ENCODE measurements at places on chromosomes 7 and 10. TPM values are rescaled to one million over a fixed set of nuclear protein-coding genes. Genes with fewer than 3 reads are reported as not detected.

The MBLAC1 gene
- 1.4 TPM for total RNA-seq

The HMX2 gene
- total RNA-seq: not detected

The SLC26A4 gene
- 0.25 TPM for total RNA-seq

The LRRTM3 gene
- total RNA-seq: not detected

DNA sequence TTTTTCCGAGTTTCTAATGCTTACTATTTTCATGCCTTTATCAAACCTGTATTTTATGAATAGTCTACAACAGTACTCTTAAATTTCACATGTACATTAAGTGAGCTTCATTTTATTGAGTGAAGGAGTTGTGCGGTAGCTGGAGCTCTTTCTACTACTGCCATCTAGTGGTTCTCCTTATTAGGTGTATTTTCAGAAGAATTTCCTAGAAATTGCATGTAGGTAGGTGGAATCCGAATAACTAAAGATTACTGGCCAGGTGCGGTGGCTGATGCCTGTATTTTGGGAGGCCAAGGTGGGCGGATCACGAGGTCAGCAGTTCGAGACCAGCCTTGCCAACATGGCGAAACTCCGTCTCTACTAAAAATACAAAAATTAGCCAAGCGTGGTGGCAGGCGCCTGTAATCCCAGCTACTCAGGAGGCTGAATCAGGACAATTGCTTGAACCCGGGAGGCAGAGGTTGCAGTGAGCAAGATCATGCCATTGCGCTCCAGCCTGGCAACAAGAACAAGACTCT is 38.3 kb downstream of the LRRC72 start:
- no peaks in the 10 kb centered on the region for H3K4me1 ChIP-seq
- H3K4me3 ChIP-seq: no peak overlapping the region
- H3K27me3 ChIP-seq: no peaks in the 10 kb centered on the region

GRCh38 chr7:74572301-74572979 is 85.1 kb upstream of the GTF2I start:
- H3K4me3 ChIP-seq: no peak overlapping the region
- H3K4me1 ChIP-seq: peaks cover 6% of the 10 kb centered on the region
- DNase-seq: no peak
- no peaks in the 10 kb centered on the region for H3K36me3 ChIP-seq
- H3K27ac ChIP-seq: no peak overlapping the region
- H3K27me3 ChIP-seq: no peaks in the 10 kb centered on the region

DNA sequence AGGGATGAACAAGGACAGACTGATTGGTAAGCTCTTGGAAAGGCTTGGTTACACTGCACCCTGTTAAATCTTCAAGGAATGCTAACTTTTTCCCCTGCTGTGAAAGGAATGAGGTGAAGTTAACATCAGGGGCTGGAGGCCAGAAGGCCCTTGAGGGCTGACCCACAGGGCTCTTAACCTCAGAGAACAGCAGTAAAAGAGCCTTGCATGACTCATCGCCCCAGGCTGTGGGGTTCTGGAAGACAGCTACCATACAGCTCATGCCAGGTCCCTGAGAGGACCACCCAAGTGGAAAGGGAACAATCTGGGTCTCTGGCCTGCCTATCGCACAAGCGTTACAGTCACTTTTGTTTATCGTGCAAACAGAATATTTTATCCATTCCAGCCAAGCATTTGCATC is 54.4 kb downstream of the CYP2C9 start:
- no peaks in the 10 kb centered on the region for H3K4me1 ChIP-seq
- no peaks in the 10 kb centered on the region for H3K27me3 ChIP-seq
- peaks cover 16% of the 10 kb centered on the region for H3K36me3 ChIP-seq
- H3K27ac ChIP-seq: peak overlapping the region; percentile 97

DNA sequence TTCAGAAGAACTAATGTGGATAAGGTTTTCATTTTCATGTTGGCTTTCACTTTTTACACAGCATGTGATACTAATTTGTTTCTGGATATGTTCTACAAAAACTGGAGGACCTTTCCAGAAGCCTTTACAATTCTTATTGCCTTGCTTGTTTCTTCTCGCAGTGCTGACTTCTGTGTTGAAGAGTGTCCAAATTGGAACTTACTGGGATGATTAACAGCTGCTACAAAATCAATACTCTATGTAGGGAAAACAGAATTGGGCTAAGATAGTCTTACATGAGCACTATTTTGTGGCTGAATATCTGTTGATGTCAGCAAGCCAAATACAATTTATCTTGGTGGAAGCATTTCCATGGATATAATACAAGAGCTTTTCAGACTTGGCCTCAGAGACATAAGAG is 351.2 kb downstream of the DGKB start:
- no peaks in the 10 kb centered on the region for H3K27me3 ChIP-seq
- no peak overlapping the region for H3K4me3 ChIP-seq

DNA sequence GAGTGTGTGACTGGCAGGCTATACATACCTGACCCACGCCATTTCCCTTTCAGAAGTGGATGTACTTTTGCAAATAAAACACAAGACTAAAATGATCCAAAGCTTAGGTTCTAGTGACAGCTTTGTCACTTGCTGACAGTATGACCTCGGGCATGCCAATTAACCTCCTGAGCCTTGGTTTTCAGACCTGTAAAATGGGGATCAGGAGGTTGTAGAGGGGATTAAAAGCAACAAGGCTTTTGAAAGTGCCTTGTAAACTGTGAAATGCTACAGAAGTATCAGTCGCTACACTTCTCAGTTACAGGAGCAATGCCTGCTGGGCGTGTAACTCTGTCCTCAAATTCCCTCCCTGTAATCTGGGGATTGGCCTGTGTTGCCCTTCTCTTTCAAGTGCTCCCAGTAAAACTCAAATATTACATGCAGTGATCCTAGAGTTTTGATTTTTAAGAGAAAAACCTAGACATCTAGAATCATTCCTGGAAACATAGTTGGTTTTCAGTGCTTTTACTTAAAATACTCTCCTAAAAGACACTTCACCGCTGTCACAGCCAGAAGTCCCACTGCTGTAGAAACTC is 8.8 kb upstream of the GRB10 start:
- no peaks in the 10 kb centered on the region for H3K36me3 ChIP-seq
- H3K27ac ChIP-seq: peak overlapping the region; percentile 85
- H3K4me3 ChIP-seq: peak overlapping the region; percentile 92
- H3K4me1 ChIP-seq: peaks cover 51% of the 10 kb centered on the region

The PRF1 gene
- total RNA-seq: 2.8 TPM

DNA sequence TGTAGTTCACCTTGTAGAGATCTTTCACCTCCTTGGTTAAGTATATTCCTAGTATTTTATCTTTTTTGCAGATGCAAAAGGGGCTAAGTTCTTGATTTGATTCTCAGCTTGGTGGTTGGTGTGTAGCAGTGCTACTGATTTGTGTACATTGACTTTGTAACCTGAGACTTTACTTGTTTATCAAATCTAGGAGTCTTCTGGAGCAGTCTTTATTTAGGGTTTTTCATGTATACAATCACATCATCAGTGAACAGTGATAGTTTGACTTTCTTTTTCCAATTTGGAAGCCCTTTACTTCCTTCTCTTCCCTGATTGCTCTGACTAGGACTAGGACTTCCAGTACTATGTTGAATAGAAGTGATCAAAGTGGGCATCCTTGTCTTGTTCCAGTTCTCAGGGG is 33.8 kb downstream of the GPR22 start:
- H3K27ac ChIP-seq: no peak overlapping the region
- no peaks in the 10 kb centered on the region for H3K27me3 ChIP-seq
- H3K4me1 ChIP-seq: peaks cover 3% of the 10 kb centered on the region
- DNase-seq: no peak
- H3K36me3 ChIP-seq: no peaks in the 10 kb centered on the region
- no peak overlapping the region for H3K4me3 ChIP-seq

GRCh38 chr7:151289891-151290290 is 41.4 kb upstream of the SMARCD3 start:
- H3K4me3 ChIP-seq: no peak overlapping the region
- no peaks in the 10 kb centered on the region for H3K27me3 ChIP-seq
- H3K36me3 ChIP-seq: no peaks in the 10 kb centered on the region
- H3K4me1 ChIP-seq: no peaks in the 10 kb centered on the region
- H3K27ac ChIP-seq: no peak overlapping the region

The DHTKD1 gene
- 26.2 TPM for total RNA-seq

- no peaks in the 10 kb centered on the region for H3K4me1 ChIP-seq
- no peaks in the 10 kb centered on the region for H3K36me3 ChIP-seq
- no peak overlapping the region for H3K27ac ChIP-seq
- H3K4me3 ChIP-seq: no peak overlapping the region
- DNase-seq: no peak
- H3K27me3 ChIP-seq: no peaks in the 10 kb centered on the region
These were observed 47.2 kb downstream of the OSBPL3 start for GRCh38 chr7:24932815-24933214.

DNA sequence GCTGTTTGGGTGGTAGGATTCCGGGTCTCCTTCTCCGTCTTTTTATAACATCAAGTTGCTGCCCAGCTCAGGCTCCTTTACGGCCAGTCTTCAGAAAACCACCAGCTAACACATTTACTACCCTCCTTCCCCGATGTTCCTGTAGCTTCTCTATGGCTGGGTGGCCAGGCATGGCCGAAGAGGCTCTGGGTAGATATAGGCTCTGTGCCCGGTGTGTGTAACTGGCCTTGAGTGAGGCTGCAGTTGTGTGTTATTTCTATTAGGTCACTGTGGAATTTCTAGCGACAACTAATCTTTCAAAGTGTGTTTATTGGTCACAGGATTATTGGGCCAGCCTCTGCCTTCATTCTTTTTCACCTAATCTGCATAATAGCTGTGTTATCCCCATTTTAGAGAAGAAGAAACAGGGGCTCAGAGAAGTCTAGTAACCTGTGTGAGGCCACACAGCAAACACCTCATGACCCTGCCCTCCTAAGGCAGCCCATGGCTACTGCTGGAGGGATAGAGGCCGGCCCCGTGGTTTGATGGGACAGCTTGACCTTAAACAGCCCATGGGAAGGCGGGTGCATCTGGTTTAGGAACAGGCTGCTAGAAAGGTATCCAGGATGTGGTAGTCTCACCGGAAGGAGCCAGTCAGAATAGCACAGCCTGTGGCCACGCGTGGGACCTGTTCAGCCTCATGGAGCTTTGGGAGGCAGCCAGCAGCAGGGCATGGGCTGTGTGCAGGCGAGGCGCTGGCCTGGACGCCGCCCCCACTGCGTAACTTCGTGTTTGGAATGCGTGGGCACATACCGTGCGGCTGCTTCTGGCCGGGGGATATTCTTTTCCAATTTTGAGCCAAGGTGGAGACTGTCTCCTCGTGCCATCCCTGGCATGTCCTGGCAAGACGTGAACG is 29.7 kb downstream of the HTRA1 start:
- peaks cover 4% of the 10 kb centered on the region for H3K36me3 ChIP-seq
- no peak overlapping the region for H3K4me3 ChIP-seq
- DNase-seq: no peak

The EGR2 gene
- total RNA-seq: 0.17 TPM

The VWA2 gene
- 0.25 TPM for total RNA-seq

DNA sequence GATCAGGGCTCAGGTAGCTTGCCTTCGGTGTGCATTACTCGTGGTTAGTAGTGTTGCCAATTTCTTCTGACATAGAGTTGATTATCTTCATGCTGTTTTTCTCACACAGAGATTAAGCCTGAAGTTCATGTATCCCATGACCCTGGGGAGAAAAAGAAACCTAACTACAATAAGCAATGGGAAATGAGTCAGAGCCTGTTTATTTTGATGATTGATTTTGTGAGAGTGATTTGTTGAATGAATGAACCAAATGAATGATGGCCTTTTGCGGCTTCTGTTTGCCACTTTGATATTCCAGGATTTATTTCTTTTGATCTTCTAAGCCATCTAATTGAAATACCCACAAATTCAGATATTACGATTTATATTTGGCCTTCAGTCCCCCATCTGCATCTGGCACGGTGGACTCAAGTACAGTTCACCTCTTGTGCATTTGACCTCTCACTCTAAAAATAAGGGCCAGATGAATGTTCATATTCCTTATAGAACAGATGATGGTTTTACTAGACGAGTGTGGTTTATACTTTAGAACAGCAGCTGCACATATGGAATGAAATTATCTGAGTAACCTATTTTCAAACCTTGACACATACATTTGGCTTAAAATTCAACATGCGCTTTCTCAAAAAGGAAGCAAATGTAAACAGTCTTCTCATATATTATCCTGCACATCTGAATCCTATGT is 110.7 kb downstream of the PLCE1 start:
- H3K4me1 ChIP-seq: no peaks in the 10 kb centered on the region
- DNase-seq: no peak
- H3K4me3 ChIP-seq: no peak overlapping the region
- H3K27me3 ChIP-seq: no peaks in the 10 kb centered on the region
- H3K27ac ChIP-seq: no peak overlapping the region
- no peaks in the 10 kb centered on the region for H3K36me3 ChIP-seq

DNA sequence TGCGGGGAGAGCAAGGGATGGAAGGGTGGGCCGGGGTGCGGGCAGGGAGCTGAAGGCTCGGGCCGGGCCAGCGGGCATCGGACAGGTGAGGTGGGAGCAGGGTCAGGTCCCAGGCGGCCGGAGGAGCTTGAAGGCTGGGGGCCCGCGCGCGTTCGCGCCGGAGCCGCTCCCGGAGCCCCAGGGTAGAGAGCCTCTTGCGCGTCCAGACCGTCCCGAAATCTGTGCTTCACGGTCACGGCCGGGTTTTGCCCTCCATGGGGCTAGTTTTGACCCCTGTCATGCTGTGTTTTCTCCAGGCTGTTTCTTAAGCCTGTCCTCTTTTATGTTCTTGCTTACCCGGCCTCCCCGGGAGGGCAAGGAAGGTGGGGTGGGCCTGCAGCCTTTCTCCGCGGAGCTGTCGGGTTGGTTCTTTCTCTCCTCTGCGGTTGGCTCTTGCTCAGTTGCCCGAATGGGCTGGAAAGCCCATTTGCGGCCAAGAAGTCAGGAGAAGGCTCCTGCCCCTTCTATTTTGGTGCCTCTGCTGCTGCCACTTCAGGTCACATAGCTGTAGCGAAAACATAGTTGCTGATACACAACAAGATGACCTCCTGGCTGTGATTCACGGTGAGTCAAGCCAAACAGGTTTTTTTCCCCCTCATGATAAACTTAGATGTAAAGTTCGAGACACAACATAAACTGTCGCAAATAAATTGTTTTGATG is 650 bp downstream of the UBE2D1 start:
- H3K27me3 ChIP-seq: no peaks in the 10 kb centered on the region
- peak overlapping the region; percentile 69 for H3K27ac ChIP-seq
- H3K36me3 ChIP-seq: no peaks in the 10 kb centered on the region
- peaks cover 10% of the 10 kb centered on the region for H3K4me1 ChIP-seq
- H3K4me3 ChIP-seq: peak overlapping the region; percentile 65

DNA sequence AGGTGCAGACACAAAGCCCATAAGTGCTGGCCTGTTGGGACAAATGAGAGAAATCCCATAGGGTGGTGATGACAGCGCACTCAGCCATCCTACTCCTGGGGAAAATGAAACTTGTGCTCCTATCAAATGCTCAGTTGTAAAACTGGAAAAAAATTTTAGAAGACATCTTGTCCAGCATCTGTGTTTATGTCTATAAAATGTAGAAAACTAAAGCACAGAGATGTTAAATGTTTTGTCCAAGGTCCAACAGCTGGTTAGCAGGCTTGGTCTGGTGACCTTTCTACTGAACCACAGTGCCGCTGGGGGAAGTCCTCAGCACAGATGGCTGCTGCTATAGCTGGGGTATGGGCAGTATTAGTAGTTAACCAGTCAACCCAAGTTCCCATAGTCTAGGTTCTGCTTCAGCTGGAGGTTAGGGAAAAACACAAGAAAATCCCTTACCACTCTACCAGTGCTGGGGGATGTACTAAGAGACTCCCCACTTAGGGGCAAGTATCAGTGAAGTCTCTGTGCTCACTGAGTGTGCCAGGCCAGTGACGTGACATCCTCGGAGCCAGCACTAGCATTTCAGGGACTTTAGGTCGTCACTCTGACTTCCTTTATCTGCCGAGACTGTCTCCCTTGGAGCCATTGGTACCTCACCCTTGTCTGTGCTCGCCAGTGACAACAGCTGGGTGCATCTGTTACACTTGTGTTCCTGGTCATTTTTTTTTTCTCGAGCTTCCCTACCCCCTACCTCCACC is 1.9 kb downstream of the TSPAN33 start:
- H3K27me3 ChIP-seq: no peaks in the 10 kb centered on the region
- H3K4me1 ChIP-seq: peaks cover 18% of the 10 kb centered on the region
- H3K4me3 ChIP-seq: no peak overlapping the region
- no peak for DNase-seq
- H3K27ac ChIP-seq: no peak overlapping the region
- no peaks in the 10 kb centered on the region for H3K36me3 ChIP-seq
